ENCODE measurements at places on chromosomes 11 and 22. TPM values are rescaled to one million over a fixed set of nuclear protein-coding genes. Genes with fewer than 3 reads are reported as not detected.

- H3K36me3 ChIP-seq: no peaks in the 10 kb centered on the region
- no peak for DNase-seq
- H3K4me3 ChIP-seq: no peak overlapping the region
- H3K27ac ChIP-seq: no peak overlapping the region
- no peaks in the 10 kb centered on the region for H3K27me3 ChIP-seq
- peaks cover 3% of the 10 kb centered on the region for H3K4me1 ChIP-seq
Observed at GRCh38 chr22:23207729-23208393, 27.6 kb downstream of the BCR start.

DNA sequence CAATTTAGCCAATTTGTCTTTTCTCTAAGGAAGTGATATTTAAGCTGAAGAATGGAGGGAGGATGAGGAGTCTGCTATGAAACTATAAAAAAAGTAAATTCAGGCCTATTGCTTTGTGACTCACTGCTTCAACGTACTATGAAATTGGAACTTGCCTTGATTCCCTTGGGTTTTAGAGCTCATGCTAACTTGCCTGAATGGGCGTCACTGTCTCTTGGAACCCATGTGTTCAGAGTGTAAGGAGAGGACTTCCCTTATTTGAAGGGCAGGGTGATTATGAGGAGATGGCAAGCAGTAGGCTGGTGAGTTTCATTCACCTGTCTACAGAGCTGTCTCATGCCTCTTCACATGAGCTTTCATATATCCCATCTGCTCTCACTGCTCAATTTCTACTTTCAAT lies 28.7 kb upstream of the WT1 start:
- no peak for DNase-seq
- no peak overlapping the region for H3K4me3 ChIP-seq
- no peaks in the 10 kb centered on the region for H3K27me3 ChIP-seq
- H3K4me1 ChIP-seq: no peaks in the 10 kb centered on the region
- no peak overlapping the region for H3K27ac ChIP-seq

Gene MYOD1
- 0.28 TPM for total RNA-seq

- no peak for DNase-seq
- no peaks in the 10 kb centered on the region for H3K4me1 ChIP-seq
- no peaks in the 10 kb centered on the region for H3K36me3 ChIP-seq
- no peak overlapping the region for H3K4me3 ChIP-seq
- no peaks in the 10 kb centered on the region for H3K27me3 ChIP-seq
- peak overlapping the region; percentile 50 for H3K27ac ChIP-seq
Observed at GRCh38 chr11:126357969-126358762, 2.7 kb downstream of the ST3GAL4 start.

Gene GPR83
- not detected for total RNA-seq

DNA sequence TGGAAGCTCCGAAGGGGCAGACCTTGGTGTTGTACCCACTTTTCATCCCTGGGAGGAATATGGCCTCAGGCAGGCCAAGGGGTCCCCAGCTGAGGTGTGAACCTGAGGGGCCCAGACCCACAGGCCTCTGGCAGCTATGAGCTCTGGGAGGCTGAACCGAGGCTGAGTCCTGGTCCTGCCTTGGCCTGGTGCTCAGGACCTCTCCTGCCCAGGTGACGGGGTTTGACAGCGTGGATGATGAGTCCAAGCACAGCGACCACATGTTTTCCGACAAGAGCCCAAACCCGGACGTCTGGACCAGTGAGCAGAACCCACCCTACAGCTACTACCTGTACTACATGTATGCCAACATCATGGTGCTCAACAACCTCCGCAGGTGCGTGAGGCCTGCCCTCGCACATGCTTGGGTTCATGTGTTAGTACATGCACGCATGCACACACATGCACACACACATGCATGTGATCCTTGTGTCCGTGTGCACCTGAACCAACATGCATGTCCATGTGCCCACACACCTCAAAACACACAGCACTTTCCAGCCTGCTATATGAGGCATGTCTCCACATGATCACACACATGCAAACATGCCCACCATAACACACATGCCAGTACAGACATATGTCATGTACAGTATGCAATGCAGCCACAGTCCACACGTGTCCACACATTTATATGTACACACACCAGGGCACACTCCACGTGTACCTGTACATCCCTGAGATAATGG lies 40.9 kb downstream of the RNF141 start:
- no peaks in the 10 kb centered on the region for H3K36me3 ChIP-seq
- no peaks in the 10 kb centered on the region for H3K4me1 ChIP-seq
- no peak overlapping the region for H3K27ac ChIP-seq
- H3K4me3 ChIP-seq: no peak overlapping the region

DNA sequence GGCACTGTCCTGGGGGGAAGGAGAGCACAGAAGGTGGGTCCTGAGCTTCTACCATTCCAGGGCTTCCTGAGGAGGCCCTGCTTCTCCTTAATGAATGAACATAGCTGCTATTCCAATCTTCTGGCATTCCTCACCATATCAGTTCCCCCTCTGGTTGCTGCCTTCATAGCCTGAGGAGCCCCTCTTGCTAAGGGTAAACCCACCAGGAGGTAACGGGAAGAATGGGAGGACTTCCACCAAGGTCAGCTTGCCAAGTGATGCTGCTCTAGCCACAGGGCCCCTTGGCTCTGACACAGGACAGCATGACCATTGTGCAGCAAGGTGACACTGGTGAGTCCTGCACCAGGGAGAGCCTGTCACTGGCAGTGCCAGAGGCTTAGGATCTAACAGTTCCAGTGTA lies 1022.5 kb downstream of the TBC1D22A start:
- H3K36me3 ChIP-seq: no peaks in the 10 kb centered on the region
- no peak overlapping the region for H3K27ac ChIP-seq
- no peak for DNase-seq
- no peaks in the 10 kb centered on the region for H3K4me1 ChIP-seq
- H3K4me3 ChIP-seq: no peak overlapping the region

DNA sequence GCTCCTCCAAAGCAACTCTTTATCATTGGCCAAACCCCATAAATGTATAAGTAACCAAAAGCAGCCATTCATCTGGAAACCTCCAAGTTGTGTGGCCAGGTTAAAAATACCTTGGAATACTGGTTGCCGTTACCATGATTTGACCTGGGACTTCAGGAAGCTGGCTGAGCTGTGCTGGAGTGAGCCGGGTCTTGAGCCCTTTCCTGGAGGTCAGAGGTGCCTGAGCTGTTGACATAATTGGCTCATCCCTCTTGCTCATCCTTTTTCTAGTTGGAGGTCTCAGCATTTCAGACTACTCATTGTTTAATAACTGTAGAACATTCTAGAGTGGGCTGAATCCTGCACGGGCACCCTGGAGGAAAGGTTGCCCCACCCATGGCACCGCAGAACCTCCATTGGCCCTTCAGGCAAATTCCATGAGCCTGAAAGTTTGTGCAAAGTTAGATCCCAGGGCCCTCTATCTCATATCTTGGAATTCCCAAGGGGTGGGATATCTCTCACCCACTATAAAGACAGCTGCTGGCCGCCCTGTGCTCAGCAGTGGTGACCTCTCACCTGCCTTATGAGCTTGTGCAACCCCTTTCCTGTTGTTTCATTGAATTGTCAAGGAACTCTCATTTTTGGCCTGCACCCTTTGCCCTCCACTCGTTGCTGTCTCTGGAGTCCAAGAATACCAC lies 77.0 kb downstream of the C22orf31 start:
- no peaks in the 10 kb centered on the region for H3K27me3 ChIP-seq
- peaks cover 18% of the 10 kb centered on the region for H3K4me1 ChIP-seq
- no peak for DNase-seq
- H3K36me3 ChIP-seq: no peaks in the 10 kb centered on the region

All from prostate gland (tissue), 2 donors.